ENCODE measurements at places on chromosomes 7 and 10.

DNA sequence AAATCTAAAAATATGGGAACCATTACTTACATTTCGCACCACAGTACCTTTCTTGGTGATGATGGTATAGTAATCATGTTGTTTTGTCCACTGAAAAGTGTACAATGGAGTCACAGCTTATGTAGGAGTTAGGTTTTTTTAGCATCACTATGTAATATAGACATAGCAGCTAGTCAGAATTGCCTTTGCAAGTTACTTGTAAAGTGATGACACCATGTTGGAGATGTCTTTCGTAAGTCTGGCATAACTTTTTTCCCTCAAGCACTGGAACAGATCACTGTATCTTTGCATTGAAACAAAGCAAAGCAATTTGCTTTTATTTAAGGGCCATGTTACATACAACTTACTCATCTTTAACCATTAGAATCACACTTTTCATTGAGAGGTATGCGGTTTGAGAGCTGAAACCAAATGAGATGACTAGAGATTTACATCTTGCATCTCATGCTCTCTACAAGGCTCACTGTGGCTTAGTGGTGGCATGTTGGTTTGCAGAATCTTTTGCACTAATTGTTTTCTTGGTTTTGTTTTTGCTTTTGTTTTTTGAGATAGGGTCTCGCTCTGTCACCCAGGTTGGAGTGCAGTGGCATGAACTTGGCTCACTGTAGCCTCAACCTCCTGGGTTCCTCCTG is 18.3 kb downstream of the UBN2 start:
- DNase-seq, result no peak

- DNase-seq, result no peak
Measured at GRCh38 chr7:26346611-26347203, 55.0 kb downstream of the SNX10 start.

DNA sequence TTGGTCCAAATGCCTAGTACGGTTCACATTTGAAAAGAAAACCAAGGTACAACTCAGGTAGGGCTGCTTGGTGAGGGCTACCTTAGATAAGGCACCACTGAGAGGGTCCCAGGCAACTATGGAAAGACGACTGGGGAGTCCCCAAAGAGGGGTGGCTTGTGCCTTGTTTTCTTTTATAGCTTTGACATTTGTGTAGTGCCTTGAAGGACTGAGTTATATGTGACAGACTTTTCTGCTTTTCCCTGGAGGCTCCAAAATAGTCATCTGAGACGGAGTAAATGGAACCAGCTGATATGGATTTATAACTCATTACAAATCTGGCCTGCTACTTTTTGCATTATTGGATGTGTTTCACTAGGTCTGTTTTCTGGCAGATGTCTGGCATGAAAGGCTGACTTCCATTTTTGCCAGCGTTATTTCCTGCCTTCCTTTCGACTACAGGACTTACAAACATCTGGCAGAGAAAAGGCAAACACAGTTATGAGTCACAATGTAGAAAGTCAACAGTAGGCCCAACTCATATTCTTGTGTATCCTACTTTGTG is 88.2 kb upstream of the IMMP2L start:
- DNase-seq, result no peak

DNA sequence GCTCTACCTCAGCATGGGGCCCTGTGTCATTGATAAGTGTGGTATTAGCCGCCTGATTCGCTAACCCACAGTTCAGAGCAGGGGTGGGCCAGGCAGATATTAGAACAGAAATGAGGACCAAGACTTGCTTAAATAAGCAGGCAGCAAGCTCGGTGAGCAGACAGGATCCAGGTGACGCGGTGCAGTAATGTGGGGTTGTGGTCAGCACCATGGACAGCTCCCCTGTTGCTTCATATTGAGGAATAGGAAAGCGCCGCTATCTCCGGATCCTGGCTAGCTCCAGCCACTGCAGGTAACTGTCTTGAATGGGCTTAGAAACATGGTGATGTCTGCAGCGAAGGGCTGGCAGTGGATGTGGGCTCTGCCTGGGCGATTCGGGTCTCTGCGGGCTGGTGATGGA is 51.3 kb upstream of the GPR26 start:
- DNase-seq, result peak; percentile 4

- DNase-seq, result no peak
Measured at GRCh38 chr7:49522111-49522510, 251.3 kb upstream of the VWC2 start.

Measured in stimulated activated CD4-positive, alpha-beta T cell treated with anti-CD3 and anti-CD28 coated beads, Interleukin-1b, Interleukin-23, amount 100 ng/mL, for 1 hour (primary cell).